ENCODE measurements at places on chromosomes 5 and 9.
A peak's percentile ranks its signal among the peaks of the same experiment; 100 is the strongest.

DNA sequence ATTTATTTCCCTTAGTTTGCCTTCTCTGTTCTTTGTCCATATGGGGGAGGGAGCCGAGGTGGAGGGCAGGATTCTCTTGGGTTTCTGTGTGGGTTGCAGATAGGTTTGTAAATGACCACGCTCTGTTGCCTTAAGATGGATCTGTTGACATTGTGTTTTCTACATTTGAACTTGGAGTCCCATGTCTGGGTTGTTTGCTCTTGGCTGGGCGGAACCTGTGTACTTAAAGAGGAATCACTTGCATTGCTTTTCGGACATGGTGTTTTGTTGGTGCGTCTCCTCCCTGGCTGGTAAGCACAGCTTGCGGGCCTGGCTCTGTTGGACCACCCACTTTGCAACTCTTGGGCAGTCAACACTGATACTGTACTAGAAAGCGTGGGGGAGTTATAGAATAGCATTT lies 45.9 kb downstream of the EHMT1 start:
- no peak for DNase-seq

DNA sequence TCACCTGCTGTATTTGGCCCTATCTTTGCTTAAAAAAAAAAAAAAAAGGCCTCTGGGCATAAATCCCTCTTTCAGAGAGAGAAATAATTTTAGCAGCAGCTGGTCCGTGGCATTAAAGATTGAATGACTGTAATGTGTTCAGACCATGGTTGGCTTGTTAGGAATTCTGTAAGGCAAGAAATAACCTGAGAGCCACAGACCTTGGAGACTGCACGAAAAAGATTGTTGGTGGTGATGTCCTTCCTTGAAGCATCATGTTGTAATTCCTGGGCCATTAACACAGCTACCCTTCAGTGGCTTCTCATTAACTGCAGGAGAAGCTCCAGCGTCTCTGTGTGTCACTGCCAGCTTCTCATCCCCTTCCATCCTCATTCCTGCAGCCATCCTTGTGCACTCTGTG lies 79.0 kb downstream of the SGCD start:
- no peak for DNase-seq

DNA sequence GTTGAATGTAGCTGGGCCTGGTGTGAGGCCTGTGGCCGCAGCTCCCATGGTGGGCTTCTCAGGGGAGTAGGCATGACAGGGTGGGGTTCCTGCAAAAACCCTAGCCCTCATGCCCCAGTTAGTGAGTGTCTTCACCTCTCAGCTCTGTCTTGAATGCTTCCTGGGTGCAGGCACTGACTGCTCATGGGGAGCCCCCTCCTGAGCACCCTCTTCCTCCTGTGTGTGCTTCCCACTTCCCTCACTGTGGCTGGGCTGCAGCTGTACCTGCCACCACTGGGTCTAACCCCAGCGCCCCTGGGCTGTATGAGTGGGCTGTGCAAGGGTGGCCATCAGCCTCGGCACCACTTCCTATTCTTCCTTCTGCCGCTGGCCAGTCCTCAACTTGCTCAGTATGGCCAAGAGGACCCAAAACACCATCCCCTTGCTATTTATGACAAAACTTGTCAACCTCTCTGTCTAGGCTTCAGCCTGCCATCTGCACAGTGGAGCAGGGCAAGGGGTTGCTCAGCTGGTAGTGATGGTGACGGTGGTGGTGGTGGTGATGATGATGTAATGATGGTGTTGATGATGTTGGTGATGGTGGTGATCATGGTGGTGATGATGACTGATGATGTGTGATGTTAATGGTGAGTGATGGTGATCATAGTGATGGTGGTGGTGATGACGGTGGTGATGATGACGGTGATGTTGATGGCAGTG lies 67.5 kb downstream of the RXRA start:
- DNase-seq = no peak

DNA sequence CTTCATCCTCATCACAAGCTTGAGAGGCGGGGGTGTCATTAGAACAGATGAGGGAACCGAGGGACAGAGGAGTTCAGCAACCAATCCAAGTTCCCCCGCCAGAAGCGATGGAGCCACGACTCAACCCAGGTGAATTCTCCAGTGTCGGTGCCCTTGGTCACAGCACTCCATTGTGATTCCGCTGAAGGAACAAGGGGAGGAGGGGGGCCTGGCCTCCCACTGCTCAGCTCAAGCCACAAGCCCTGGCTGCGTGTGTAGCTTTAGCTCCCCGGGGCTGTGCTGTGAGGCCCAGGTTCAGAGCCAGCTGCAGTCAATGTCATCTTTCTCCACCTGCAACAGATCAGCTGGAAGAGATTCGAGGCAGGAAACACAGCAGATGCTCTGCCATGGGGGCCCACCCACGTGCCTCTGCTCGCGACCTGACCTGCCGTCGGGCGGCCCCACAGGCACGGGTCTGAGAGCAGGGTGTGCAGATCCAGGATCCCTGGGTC lies 72.6 kb downstream of the GTF3C4 start:
- DNase-seq = peak; percentile 29

DNA sequence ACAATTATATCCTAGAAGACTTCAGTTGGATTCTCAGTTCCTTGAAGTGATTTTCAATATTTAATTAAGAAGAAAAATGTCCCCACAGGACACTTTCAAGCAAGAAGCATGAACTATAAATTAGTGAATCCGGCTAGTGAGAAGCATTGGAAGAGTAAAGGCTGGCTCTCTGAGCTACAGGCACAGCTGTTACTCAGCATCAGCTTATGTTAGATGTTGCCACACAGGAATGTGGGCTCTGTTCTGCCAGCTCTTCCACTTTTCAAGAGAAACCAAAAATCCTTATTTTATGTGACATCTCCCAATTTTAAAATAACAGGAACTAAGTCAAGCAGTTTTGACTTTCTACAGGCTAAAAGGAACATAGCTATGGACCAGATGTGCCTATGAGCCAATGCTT lies 14.9 kb downstream of the ZNF474 start:
- DNase-seq = no peak

- DNase-seq = no peak
Observed at GRCh38 chr5:61827445-61827975, 478.5 kb upstream of the KIF2A start.

DNA sequence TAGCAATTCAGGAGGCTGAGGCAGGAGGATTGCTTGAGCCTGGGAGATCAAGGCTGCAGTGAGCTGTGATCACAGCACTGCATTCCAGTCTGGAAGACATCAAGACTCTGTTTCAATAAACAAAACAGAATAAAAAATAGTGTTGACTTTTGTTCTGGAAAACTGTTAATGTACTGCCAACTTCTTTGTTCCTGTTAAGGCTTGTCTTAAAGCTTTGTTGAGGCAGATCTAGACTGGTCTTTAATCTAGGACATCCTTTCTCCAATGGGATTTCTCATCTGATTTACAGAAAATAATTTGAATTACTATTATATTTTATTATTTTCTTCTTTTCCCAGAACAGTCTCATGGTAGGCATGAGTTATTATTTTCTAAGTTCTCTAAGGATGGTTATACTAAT lies 26.0 kb downstream of the BDP1 start:
- DNase-seq = no peak

GRCh38 chr9:68489646-68490045 lies 51.0 kb downstream of the TMEM252 start:
- no peak for DNase-seq

DNA sequence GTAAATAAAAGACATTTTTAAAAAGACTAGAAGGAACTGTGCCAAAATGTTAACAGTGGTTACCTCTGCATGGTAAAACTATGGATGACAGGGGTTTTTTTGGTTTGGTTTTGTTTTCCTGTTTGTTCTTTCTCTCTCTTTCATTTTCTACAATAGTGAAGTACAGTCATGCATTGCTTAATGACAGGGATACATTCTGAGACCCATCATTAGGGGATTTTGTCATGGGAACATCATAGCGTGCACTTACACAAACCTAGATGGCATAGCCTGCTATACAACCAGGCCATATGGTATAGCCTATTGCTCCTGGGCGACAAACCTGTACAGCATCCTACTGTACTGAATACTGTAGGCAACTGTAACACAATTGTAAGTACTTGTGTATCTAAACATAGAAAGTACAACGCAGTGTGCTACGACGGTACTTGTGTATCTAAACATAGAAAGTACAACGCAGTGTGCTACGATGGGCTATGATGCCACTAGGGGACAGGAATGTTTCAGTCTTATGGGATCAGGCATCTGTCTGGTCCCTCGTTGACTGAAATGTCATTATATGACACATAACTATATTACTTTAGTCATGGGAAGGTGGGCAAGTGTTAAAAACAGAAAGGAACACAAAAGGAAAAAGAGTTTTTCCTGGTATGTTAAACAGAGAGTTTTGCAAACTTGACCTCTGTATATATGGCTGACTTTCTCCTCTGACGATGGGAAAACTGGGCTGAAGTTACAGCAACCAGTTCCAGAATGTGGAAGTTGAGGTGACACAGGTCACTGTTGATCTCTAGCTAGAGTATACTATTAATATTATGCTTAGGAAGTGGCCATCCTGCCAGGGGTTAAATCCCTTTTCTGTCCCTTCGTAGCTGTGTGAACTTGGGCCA lies 7.4 kb upstream of the ADAM19 start:
- no peak for DNase-seq

GRCh38 chr5:179890751-179891682 lies 16.7 kb downstream of the TBC1D9B start:
- DNase-seq = no peak

DNA sequence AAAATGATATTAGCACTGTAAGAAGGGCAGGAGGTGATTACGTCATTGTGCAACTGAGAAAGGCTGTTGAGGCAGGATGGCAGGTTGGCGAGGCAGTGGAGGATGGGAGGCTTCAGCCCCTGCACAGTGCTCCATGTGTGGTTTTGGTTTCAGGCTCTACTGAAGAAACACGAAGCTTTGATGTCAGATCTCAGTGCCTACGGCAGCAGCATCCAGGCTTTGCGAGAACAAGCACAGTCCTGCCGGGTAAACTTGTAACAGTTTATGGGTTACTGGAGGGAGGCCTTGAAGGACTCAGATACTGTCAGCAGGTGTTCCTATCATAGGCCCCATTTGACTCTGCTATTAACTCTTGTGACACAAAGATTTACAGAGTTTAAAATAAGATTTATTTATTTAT lies 35.1 kb downstream of the SPTAN1 start:
- DNase-seq = no peak

- DNase-seq = peak; percentile 70
Observed at GRCh38 chr9:33813712-33814641, 3.0 kb upstream of the UBE2R2 start.

GRCh38 chr5:109921735-109922380 lies 232.1 kb downstream of the MAN2A1 start:
- no peak for DNase-seq

DNA sequence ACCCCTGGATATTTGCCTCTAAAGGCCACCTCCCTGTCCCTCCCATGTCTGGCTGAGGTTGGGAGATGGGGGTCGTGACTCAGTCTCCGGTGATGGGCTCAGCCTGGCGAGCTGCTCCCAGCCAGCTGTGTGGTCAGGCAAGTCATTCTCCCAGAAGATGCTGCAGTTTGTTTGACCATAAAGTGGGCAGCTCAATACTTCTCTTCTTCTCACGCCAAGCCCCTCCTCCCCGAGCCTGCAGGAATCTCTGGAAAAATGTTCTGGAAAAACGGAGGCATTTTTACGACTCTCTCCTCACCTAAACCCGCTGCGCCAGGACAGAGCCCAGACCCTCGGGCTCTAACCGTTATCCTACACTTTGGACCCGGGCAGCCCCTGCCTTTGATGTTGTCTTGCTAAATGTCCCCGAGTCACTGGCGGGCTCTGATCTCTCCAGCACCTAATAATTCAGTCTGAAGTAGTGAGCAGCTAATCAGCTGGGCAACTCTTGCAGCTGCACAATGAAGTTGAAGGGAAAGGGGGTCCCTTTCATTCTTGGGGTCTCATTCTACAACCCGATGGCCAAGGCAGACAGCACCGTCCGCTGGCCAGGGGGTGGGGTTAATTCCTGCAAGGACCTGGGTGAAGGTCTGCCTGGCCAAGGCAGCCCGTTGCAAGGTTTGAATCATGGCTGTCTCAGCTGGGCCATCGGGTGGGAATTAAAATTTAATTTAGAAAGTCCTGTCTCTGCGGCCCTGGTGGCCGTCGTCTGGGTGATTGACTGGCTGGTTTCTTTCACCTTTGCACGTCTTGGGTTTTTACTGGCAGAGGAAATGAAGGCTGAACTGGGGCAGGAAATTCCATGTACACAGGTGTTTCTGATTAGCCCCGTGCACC lies 12.3 kb downstream of the DCANP1 start:
- no peak for DNase-seq

DNA sequence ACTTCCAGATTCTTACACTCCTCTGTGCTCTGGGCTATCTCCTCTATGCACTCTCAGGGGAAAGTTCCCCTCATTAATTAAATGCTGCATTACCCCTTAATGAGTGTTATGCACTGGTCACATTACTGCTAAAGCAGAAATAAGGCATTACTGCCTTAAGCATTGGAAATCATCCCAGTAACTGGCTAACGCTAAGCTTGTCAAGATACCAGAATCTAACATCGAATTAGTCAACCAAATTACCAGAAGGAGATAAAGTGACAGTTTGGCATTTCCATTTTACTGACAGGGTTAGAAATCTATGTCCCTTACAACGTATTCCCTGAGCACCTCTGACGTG lies 69.5 kb upstream of the FAM169A start:
- no peak for DNase-seq

GRCh38 chr5:120405923-120406322 lies 58.2 kb upstream of the PRR16 start:
- DNase-seq = no peak

- no peak for DNase-seq
Observed at GRCh38 chr5:8196061-8196460, 327.1 kb downstream of the MTRR start.

DNA sequence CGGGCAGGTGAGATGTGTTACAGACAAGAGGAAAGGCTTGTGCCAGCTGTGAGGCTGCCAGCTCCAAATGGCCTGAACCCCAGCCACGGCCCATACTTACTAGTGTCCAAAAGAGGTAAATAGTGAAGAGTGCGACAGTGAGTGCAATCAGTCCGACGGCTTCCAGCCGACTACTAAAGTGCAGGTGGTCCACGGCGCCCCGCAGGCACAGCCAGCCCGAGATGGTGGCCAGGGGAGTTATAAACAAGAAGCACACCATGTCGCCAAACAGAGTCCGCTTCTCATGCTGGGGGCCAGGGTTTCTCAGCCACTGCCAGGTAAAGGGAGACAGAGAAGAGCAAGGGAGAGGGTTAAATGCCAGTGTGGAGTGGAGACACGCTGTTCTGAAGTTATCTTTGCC lies 101.1 kb downstream of the LMNB1 start:
- DNase-seq = no peak

- DNase-seq = peak; percentile 81
Observed at GRCh38 chr5:126676195-126676624, 75.5 kb downstream of the PHAX start.

DNA sequence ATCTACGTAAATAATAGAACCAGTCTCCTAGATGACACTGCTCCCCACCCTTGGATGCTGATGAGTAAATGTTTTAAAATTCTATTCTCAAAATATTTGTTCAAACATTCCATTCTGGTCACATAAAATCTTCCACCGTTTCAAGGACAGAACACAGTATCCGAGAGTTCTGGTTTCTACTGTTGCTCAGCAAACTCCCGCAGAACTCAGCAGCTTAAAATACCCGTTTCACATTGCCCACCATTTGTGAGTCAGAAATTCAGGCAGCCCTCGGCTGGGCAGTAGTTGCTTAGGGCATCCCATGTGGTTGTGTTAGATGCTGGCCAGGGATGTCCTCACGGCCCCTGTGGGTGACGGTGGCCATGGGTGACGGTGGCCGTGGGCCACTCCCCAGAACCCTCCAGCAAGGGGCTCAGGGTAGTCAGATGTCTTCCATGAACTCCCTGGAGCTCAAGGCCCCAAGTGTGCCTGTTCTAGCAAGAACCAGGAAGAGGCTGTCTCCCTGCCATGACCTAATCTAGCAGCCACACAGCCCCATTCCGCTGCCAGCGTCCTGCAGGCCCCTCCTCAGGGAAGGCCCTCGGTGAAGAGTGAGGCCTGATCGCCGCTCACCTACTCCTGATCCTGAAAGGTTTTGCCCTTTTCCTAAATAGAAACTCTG lies 17.4 kb downstream of the MGAT1 start:
- DNase-seq = no peak
